AG09309 (cell line): ENCODE measurements at places on chromosomes 16 and 17.

DNA sequence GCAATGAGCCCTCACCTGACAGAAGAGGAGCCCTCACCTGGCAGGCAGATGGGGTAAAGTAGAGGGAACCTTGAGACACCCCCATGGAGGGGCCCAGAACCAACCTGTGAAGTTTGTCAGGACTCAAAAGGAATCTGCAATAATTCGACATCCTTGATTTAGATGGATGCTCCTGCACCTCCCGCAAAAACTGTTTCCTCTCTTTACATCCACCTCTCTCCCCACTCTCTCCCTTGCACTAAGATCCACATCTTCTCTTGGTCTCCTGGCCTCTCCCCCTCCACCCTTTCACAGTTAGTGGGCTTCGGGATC, 34.9 kb upstream of the RBFOX3 start:
- no peak for DNase-seq

GRCh38 chr17:19383681-19384470, 3.1 kb downstream of the MFAP4 start:
- DNase-seq = no peak

- DNase-seq = no peak
Measured at GRCh38 chr16:72380283-72380682, 208.3 kb upstream of the PMFBP1 start.

GRCh38 chr17:74304184-74304583, 21.8 kb upstream of the KIF19 start:
- DNase-seq = no peak

GRCh38 chr16:31213877-31214707, at the start of gene TRIM72:
TRIM72 (plus strand) TSS chr16:31214119; CDS start chr16:31214739, 620 bp downstream.
- no peak for DNase-seq

- DNase-seq = no peak
Measured at GRCh38 chr17:16048811-16049449, 49.3 kb downstream of the TTC19 start.

- DNase-seq = no peak
Measured at GRCh38 chr17:78541488-78542206, 35.5 kb downstream of the DNAH17 start.

- no peak for DNase-seq
Measured at GRCh38 chr17:78895322-78895721, 7.7 kb downstream of the CEP295NL start.
